Left renal pelvis (tissue), 4 donors: ENCODE measurements at places on chromosomes 2 and 18.

DNA sequence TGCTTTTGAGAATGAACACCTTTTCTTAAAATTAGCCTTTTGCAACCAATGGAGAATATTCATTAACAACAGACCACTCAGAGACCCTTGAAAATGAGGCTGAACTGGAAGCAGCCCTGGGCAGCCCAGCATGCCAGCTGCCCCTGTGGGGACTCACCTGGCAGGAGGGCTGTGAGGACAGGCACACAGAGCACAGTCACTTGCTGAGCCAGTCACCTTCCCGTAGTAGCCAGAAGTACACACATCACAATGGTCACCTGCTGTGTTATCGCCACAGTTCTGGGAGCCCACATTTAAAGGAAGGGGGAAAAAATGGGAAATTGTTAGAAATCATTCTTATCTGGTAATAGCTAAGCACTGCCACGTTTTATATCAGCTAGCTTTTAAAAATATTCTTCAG lies 115.5 kb downstream of the LAMA1 start:
- DNase-seq, result no peak

GRCh38 chr2:113791697-113792590 lies 35.5 kb upstream of the SLC35F5 start:
- peak; percentile 39 for DNase-seq

DNA sequence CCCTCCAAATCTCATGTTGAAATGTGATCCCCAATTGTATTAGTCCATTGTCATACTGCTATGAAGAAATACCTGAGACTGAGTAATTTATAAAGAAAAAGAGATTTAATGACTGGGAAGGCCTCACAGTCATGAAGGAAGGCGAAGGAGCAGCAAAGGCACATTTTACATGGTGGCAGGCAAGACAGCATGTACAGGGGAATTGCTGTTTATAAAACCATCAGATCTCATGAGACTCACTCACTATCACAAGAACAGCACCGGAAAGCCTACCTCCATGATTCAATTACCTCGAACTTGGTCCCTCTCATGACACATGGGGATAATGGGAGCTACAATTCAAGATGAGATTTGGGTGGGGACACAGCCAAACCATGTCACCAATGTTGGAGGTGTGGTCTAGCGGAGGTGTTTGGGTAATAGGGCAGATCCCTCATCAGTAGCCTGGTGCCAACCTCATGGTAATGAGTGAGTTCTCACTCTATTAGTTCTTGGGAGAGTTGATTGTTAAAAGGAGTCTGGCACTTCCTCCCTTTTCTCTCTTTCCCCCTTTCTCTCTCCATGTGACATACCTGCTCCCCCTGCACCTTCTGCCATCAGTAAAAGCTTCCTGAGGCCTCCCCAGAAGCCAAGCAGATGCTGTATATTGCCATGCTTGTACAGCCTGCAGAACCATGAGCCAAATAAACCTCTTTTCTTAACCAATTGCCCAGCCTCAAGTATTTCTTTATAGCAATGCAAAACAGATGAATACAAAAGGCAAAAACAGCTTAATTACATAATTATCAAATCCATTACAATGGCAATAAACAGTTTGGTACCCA lies 14.5 kb upstream of the FN1 start:
- no peak for DNase-seq

DNA sequence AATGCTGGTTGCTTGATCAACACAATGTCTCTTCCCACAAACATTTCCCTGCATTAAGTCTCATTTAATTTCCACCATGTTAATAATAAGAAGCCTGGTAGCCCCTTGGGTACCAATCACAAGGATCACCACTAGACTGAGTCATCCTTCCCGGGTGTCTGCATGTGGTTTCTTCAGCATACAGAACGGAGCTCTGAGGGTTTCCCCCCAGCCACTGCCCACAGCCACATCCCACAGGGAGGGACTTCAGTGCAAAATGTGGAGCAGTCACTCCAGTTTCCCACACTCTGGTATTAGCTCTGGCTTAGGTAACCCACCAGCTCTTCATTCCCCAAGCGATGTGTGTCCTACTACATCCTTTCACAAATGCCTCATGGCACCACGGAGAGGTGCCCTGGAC lies 42.7 kb upstream of the POLE4 start:
- no peak for DNase-seq

DNA sequence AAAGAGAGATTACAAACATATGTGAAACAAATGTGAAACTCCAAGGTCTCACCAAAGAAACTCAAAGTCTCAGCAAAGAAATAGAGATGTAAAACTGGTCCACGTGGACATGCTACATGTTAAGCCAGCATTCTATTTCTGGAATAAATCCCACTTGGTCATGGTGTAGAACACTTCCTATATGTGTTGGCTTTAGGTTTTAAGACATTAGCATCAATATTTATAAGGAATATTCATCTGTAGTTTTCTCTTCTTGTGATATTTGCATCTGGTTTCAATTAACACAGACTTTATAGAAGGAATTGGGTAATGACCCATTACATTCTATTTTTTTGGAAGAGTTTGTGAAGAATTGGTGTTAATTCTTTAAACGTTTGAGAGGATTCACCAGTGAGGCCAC lies 133.1 kb downstream of the COPS8 start:
- no peak for DNase-seq

GRCh38 chr18:51666763-51667191 lies 469.3 kb upstream of the MEX3C start:
- DNase-seq, result no peak

DNA sequence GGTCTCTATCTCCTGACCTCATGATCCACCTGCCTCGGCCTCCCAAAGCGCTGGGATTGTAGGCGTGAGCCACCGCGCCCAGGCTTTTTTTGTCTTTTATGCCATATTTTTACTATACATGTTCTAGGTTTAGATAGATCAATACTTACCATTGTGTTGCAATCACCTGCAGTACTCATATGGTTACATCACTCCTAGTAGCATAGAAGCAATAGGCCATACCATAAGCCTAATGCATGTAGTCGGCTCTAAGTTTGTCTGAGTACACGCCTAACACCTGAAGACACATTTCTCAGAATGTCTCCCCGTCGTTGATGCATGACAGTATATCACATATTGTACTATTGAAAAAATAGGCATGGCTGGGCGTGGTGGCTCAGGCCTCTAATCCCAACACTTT lies 27.1 kb upstream of the TGIF1 start:
- DNase-seq, result no peak

DNA sequence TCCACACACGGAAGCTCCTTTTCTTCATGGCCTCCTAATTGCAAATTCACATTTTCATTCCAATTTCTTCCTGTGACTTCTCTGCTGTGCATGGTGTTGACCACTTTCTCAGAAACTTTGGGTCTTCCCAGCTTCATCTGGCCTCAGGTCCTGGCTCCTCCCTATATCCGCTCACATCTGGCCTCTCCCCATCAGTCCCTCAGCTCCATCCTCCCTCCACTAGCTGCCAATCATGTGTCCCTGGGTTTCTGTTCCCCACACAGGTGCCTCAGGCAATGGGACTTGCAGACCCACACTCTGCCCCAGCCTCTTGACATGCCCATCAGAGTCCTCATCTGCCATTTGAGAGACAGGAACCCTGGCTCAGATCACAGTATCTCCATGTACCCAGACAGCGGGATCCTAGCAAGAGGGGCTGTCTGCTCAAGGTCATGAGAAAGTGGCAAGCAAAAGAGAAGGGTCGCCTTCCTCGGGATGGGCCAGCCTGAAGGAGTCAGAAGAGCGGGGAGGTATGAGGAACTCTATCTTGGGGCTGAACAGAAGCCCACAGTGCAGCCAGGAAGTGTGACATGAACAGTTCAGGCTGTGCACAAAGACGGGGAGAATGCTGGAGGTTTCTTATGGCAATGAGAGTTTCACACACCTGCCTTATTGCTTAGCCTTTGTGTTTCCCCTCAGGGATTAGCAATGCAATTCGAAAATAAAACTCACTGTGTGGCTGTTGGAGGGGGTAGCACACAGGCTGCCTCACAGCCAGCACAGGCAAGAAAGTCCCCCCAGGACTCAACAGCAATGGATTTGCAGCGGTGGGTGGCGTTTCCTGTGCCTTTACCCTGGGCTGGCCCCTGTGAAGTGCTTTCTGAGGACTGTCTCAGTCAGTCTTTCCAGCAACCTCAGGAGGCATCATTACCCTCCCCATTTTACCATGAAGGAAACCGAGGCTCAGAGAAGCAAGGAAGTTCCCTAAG lies 69.5 kb downstream of the COPS8 start:
- no peak for DNase-seq

DNA sequence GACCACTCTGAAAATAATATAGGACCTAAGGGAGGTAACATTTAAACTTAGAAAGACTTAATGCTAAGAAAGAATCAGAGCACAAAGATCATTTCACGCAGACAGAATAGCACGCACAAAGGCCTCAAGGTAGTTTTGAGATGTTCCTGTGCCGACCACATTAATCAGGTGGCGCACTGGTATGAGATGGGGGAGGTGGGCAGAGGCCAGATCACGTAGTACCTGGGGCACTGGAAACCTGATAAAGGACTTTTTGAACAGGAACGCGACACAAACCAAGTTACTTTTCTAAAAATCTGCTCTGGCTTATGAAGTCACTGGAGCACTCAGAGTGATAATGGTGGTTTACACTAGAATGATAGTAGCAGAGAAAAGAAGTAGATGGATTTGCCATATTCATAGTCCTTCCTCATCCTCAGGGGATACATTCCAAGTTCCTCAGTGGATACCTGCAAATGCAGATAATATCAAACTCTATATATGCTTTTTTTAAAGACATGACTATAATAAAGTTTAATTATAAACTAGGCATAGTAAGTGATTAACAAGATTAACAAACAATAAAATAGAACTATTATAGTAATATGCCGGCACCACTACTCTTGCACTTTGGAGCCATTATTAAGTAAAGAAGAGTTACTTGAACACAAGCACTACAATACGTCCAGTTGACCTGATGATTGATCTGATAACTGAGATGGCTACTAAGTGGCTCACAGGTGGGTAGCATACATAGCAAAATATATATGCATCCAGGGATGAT lies 42.6 kb upstream of the CDCA7 start:
- DNase-seq, result no peak

- DNase-seq, result no peak
Measured at GRCh38 chr18:55775972-55776371, 188.0 kb upstream of the TCF4 start.

DNA sequence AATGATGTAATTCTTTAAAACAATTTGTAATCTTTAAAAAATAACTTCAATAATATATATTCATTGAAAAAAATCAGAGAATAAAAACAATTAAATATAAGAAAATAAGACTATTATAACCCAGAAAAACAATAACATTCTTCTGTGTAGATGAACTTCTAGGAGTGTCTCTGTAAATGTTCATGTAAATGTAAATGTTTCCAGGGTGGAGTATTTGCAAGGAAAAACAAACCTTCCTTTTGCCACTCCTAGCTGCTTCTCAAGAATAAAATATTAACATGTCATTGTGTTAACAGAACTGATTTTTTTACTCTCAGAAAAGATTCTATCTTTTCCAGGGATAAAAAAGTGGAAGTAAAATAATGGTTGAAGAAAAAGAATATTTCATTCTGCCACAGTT lies 431.9 kb downstream of the PLCL1 start:
- no peak for DNase-seq

DNA sequence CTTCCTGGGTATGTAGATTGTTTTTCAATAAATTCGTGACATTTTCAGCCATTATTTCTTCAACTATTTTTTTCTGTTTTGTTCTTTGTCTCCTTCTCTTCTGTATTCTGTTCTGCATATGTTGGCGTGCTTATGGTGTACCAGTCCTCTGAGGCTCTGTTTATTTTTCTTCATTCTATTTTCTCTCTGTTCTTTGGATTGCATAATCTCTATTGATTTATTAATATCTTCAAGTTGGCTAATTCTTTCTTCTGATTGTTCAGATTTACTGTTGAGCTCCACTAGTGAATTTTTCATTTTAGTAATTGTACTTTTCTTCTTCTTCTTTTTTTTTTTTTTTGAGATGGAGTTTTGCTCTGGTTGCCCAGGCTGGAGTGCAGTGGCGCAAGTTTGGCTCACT lies 9.9 kb downstream of the GNLY start:
- DNase-seq, result no peak

- no peak for DNase-seq
Measured at GRCh38 chr2:236774171-236774570, 204.5 kb downstream of the ACKR3 start.

GRCh38 chr2:231356466-231356844 lies 39.1 kb upstream of the B3GNT7 start:
- DNase-seq, result no peak

- no peak for DNase-seq
Measured at GRCh38 chr18:65620076-65620696, 130.6 kb upstream of the CDH7 start.

DNA sequence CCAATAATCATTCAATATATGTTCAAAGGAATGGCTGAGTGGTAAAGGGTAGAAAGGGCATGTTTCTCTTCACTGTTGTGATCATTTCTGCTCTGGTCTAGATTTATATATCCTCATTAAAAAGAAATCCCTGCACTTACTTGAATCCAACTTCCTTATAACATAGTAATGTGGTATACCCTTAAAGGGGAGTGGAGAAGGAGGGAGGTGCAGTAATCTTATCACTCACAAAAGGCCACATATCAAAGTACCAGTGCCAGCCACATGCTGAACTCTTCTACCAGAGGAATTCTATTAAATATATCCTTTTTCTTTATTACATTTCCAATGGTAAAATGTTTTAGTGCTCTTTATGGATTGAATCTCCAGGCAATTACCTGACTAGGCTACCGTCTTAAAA lies 3.3 kb downstream of the KATNAL2 start:
- DNase-seq, result no peak

DNA sequence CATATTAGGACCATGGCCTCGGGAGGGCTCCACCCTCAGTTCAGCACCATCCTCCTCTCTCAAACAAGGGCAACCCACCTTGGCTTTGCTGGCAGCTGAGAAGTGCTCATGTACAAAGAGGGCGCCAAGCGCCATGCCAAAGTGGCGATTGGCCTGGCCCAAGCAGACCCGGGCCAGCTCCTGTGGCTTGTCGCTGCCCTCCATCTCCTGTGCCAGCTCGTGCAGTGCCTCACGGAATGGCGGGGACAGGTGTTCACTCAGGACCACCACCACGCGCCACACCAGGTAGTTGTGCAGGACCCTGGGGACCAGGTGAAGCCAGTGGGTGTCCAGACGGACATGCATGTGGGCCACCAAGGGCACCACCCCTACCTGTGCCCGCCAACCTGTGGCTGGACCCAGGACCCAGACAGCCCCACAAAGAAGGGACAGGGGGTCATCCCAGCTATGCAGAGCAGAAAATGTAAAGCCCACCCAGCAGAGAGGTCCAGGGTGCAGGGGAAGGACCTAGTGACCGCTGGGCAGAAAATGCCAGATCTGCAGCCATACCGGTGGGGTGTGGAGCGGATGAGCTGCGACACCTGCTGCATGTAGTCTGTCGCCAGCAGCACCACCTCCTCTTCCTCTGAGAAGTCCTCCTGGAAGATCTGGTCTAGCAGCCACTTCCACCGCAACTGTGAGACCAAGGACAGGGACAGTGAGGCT lies 3.6 kb downstream of the ECEL1 start:
- DNase-seq, result no peak
